ENCODE measurements at places on chromosomes 1 and 21.

DNA sequence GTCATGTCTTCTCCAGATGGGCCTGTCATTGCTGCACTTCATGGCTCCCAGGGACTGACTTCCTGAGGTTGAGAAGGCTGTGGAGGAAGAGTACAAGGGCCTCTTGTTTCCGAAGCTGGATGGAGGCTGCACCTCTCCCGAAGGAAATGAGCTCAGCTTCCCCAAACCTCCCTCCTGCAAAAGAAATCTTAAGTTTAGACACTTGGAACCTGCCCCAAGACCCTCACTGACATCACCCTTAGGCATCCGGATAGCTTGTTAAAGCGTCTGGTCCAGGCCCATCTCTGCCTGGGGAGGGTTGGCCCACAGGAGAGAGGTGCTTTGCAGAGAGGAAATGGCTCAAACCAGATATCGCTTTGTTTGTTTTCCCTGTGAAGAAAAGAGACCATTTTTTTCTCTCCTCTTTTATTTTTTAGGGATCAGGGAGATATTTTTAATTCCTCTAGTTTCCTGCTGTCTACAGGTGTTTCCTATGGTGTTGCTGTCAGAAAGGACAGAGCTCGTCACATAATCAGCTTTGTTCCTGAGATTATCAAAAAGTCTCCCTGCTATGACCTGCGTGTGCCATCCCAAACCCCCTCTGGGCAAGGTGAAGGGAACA is 25.0 kb downstream of the RCSD1 start:
- no peak for DNase-seq

DNA sequence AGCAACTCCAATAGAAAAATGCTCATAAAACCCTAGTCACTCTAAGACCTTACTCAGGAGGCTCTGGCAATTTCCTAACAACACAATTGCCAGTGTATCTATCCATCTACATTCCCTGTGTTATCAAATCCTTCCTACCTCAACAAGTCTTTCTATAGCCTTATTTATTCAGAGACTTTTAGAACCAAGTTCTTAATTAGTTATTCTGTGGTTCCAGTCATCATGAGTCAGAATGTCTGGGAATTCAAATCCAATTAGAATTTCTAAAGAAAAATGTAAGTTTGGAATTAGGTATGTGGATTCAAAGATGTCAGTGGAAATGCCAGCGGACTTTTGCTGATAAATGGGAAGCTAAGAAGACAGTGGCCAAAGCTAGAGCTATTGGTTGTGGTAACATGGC is 302.6 kb upstream of the C1orf87 start:
- no peak for DNase-seq

DNA sequence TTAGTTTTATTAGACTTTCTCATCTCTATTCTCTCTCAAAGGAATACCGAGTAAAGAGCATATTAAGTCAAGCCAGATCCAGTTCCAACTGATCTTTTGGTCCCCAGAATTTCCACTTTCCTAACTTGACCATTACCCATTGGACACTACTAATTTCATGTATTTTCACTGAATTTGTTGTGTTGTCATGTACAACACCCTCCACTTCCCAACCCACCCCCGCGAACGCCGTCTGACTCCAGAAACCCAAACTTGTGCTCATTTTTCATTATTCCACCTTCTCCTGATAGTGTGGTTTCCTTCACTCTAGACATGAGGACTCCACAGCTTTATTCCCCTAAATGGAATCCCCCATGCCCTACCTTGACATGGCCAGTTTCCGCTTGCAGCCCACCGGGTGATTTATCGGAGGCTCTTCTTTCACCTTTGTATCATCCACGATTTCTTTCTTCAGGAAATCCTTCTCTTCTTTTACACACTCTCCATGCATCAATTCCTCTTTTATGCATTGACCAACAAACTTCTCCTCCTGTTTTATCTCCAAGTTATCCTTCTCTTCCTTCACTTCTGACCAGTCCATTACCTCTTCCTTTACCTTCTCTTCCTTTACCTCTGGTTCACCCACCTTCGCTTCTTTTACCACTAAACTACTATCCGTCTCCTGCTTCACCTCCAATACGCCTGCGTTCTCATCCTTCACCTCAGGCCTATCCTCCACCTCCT is 805 bp downstream of the ZNHIT6 start:
- DNase-seq, result peak; percentile 11

DNA sequence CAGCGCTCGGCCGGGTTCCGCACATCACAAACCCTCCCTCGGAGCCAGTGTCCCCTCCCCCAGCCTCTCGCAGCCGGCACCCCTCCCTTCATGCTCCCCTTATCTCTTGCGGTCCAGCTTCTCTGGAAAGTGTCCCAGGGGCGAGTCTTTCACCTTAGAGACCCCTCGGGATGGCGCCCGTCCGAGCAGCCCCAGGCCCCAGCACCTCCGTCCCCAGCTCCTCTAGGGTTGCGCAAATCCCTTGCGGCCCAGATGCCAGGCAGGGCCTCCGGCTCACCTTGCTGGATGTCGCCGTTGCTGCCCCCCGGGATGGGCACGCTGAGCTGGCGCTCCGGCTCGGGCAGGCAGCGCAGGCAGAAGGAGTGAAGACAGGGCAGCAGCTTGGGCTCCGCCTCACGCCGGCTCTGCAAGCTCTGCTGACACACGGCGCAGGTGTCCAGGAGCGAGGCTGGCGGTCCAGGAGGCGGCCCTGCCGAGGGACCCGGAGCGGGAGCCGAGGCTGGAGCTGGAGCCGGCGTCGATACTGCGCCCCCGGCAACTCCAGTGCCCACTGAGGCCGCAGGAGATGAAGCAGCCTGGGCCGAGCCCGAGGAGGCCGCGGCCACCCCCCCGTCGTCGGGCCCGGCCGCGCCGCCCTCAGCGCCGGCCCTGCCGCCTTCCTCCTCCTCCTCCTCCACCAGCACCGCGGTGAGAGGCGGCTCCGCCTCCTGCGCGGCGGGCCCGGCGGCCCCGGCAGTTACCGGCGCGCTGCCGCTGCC is 550 bp downstream of the TRIM33 start:
- peak; percentile 62 for DNase-seq

DNA sequence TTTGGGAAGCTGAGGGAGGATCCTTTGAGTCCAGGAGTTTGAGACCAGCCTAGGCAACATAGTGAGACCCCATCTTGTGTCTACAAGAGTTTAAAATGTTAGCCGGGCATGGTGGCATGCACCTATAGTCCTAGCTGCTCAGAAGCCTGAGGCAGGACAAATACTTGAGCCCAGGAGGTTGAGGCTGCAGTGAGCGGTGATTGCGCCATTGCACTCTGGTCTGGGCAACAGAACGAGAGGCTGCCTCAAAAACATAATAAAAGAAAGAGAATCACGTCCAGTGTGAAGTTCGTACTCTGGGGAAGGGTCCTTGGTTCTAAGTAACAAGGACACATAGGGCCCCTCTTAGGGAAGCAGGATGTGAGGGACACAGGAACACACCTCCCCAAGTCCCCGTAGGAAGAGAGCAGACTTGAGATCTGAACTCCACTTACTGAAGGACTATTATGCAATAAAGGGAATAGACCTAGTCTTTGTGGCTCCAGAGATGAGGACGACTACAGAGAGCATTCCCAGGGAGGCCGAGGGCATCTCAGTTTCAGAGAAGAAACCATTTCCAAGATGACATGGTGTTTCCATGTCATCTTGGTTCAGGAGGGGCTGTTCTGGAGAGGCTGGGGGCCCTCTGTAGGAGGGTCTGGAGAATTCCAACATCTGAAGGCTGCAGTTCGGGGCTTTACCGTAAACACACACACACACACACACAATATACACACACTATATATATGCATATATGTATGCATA is 10.8 kb upstream of the ENO1 start:
- no peak for DNase-seq

- DNase-seq, result no peak
Observed at GRCh38 chr21:35573472-35574374, 486.6 kb downstream of the SETD4 start.

- DNase-seq, result peak; percentile 66
Observed at GRCh38 chr1:117607471-117607870, 1.6 kb downstream of the TENT5C start.

GRCh38 chr1:20370698-20371097 is 80.0 kb downstream of the VWA5B1 start:
- no peak for DNase-seq

GRCh38 chr1:36884029-36884701 is 150.2 kb downstream of the GRIK3 start:
- no peak for DNase-seq

DNA sequence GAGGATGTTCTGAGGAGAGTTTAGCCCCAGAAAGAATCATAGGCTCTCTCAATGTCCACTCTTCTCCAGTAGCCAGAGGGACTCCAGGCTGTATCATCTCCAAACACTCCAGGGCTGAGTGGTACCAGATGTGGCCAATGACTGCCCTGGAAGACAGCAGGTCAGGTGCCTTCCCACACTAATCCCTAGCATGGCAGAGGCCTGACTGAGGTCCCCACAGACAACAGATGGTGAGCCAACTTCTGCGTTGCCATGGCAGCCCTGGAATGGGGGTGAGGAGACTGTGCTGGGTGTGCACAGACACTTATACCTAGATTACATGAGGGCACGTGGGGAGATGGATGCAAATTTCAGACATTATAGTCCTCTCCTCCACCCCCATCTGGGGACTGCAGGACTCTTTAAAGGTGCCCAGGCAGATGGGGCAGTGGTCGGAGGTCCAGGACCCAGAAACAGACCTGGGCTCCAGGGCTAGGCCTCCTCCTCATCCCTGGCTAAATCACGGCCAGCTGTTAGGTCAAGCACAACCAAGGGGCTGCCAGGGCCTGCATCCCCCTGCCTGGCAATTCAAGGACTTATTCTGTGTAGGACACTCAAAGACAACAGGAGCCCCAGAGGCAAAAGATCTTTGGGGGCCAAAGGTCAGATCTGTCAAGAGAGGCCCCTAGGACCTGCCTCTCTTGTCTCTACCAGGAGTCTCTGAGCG is 42.9 kb downstream of the CAMK2N1 start:
- DNase-seq, result no peak

DNA sequence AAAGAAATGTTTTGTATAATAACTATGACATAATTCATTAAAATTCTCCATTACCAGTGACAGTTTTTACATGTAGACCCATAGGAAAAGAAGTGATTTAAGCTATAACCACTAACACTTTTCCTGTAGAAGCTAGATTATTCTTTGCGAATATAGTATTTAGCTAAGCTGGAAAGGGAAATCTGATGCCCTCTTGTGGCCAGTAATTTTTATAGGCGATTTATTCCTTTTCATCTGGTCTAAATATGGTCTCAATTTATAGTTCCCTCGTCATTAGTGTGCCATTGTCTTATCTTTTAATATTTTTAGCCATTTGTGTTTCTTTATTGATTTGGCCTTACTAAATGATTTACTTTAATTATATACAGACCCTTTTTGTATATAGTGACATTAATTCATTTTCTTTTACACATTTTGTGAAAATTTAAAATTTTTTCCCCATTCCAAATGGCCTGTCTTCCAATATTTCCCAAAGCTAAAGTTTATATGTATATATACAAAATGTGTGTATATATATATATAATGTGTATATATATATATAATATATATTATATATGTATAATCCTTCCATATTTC is 26.7 kb downstream of the BTG3 start:
- peak; percentile 68 for DNase-seq

DNA sequence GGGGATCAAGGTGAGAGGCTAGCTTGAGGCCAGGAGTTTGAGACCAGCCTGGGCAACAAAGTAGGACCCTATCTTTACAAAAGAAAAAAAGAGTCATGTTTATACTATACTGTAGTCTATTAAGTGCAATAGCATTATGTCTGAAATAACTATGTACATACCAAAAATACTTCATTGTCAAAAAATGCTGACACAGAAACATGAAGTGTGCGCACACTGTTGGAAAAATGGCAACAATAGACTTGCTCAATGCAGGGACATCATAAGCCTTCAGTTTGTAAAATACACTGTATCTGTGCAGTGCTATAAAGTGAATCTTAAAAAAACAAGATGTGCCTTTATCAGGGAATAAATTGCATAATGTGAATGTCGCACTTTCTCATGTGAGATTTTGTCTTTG is 14.1 kb upstream of the NID1 start:
- DNase-seq, result no peak

- no peak for DNase-seq
Observed at GRCh38 chr1:245031041-245031440, 123.7 kb upstream of the KIF26B start.

- DNase-seq, result no peak
Observed at GRCh38 chr1:183239793-183240525, 53.9 kb downstream of the LAMC2 start.

DNA sequence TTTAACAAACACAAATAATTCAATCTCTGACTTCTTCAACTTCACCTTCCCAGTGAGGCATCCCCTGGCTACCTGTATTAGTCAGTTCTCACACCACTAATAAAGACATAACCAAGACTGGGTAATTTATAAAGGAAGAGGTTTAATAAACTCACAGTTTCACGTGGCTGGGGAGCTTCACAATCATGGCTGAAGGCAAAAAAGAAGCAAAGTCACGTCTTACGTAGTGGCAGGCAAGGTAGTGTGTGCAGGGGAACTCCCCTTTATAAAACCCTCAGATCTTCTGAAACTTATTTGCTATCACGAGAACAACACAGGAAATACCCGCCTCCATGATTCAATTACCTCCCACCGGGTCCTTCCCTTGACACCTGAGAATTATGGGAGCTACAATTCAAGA is 478.5 kb downstream of the ADGRL2 start:
- no peak for DNase-seq

DNA sequence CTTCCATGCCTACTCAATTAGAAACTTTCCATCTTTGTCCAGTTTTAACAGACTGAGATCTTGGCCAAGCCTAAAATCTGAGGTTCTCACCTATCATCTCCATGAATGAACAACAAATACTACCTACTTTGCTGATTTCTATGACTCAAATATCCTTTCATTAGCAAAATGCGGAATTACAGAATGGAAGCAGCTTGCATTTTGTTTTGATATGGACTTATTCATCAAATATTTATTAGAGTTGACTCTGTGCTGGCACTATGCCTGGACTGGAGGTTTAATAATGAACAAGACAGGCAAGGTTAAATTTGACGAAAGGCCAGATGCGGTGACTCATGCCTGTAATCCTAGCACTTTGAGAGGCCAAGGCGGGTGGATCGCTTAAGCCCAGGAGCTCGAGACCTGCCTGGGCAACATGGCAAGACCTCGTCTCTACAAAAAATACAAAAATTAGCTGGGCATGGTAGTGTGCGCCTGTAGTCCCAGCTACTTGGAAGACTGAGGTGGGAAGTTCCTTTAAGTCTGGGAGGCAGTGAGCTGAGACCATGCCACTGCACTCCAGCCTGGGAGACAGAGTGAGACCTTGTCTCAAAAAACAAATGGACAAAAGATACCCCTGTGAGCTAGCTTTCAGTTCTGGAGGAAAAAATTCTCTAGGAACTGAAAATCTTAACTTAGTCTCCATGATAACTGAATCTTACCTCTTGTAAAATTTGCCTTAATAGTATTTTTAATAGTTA is 29.4 kb upstream of the SOD1 start:
- DNase-seq, result no peak

GRCh38 chr1:115454837-115455511 is 116.9 kb upstream of the NGF start:
- DNase-seq, result no peak

GRCh38 chr1:220003610-220004299 is 42.5 kb downstream of the EPRS1 start:
- no peak for DNase-seq

GRCh38 chr1:118479351-118479750 is 294.3 kb upstream of the SPAG17 start:
- no peak for DNase-seq

- DNase-seq, result no peak
Observed at GRCh38 chr1:68322837-68323687, 90.7 kb upstream of the WLS start.

GRCh38 chr21:45074048-45074817 is at the start of gene ADARB1:
Gene ADARB1 (plus strand): TSS chr21:45074580. CDS start chr21:45171657, 97,077 bp downstream.
- DNase-seq, result no peak

All from KBM-7 (cell line).